D721Med (cell line): ENCODE measurements at places on chromosomes 4 and X.

DNA sequence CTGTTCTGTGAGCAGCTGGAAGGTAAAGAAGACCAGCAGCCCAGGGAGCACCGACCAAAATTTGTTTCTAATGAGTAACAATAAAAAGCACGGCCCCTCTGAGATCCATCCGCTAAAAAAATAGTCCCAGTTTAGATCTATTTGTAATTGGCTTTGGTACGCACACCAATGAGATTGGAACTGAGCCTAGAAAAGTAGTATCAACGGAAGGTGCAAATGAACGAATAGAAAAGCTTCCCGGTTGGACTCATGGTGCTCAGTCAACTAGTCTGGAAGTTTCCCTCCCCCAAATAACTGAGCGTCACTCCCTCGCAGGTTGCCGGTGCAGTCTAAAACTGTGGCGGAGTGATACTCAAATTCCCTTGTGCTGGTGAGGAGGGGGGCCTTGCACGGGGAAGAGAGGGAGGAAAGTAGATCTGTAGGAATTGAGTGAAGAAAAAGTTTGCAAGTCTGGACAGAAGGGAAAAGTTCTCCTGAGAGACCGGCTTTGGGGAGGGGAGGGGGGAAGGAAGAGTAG is at the start of gene COL4A5:
Gene COL4A5, plus strand, starts transcription at position 413 of the 517 bp plus-strand sequence. CDS start 288 bp downstream, outside the sequence.
- no peak for DNase-seq

DNA sequence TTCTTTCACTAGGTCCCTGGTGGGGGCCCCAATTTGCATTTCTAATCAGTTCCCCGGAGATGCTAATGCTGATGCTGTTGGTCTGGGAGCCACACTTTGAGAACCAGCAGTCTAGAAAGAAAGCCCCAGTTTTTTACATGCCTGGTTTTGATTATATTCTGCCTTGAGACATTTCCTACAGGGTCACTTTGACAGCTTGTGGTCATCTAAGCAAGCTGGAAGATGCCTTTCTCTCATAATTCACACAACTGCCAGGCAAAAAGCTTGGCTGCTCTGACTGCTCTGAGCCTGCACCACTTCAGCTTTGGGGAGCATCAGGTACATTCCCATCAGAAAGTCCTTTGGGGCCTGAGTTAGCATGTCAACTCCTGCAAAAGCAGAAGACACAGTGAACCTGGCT is 5.9 kb upstream of the PLAC1 start:
- no peak for DNase-seq

- DNase-seq = no peak
Measured at GRCh38 chr4:2733844-2734574, 22.1 kb downstream of the TNIP2 start.

- no peak for DNase-seq
Measured at GRCh38 chr4:69743476-69744156, 16.8 kb downstream of the SULT1B1 start.
